ENCODE measurements at places on chromosomes 1 and 21. TPM values are rescaled to one million over a fixed set of nuclear protein-coding genes. Genes with fewer than 3 reads are reported as not detected.

- H3K36me3 ChIP-seq = no peaks in the 10 kb centered on the region
- no peak for DNase-seq
- H3K4me1 ChIP-seq = peaks cover 29% of the 10 kb centered on the region
- H3K4me3 ChIP-seq = no peak overlapping the region
Measured at GRCh38 chr1:52595061-52595460, 7.1 kb upstream of the GPX7 start.

GRCh38 chr1:150642296-150642695 is 12.9 kb upstream of the ENSA start:
- no peaks in the 10 kb centered on the region for H3K27me3 ChIP-seq
- H3K4me3 ChIP-seq = no peak overlapping the region
- DNase-seq = no peak
- H3K36me3 ChIP-seq = no peaks in the 10 kb centered on the region
- H3K27ac ChIP-seq = no peak overlapping the region
- no peaks in the 10 kb centered on the region for H3K4me1 ChIP-seq

DNA sequence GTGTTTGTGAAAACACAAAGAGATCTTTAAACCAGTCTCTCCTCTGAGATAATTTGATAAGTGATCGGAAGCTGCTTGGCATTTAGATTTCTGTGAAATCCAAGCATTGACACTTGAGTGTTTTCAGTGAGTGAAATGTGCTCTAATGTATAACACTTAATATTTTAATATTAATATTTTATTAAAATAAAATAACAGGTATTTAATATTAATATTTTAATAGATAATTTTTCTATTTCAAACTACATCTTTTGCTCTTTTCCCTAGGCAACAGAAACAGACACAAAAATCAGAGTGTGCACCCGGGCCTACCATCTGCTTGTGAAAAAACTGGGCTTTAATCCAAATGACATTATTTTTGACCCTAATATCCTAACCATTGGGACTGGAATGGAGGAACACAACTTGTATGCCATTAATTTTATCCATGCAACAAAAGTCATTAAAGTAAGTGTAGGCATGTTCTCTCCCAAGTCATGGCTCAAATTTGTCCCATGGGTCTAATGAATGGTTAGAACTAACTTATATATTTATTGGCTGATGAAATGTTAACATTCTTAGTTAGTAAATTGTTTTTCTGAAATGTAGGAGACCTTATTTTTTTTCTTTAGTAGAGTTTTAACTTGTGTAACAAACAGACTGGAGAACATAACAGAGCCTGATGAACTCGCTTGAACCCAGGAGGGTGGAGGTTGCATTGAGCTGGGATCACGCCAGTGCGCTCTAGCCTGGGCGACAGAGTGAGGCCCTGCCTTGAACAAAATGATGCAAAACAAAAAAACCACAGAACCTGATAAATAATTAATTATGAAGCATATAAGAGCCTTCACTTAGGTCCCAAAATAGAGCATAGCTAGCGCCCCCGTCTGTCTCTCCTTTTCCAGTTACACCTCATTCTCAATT is 55.2 kb downstream of the MTR start:
- peaks cover 35% of the 10 kb centered on the region for H3K36me3 ChIP-seq
- H3K27ac ChIP-seq = no peak overlapping the region
- peaks cover 5% of the 10 kb centered on the region for H3K4me1 ChIP-seq
- no peaks in the 10 kb centered on the region for H3K27me3 ChIP-seq
- DNase-seq = no peak

DNA sequence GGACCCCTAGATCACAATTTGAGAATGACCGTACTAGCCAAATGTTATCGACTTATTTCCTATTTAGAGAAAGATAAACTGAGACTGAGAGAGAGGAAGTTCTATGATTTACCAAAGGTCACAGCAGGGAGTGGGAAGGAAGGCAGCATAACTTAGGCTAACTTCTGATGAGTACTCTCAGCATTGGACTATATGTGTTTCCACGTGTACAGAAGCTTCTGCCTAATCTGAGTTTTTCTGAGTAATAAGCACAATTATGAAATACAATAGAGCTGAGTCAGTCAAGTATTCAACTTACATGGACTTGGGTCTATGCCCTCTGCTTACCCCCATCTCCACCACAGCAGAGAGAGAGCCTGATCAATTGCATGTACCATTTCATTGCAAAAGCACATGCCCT is 88.1 kb upstream of the HIVEP3 start:
- no peaks in the 10 kb centered on the region for H3K36me3 ChIP-seq
- H3K27me3 ChIP-seq = peaks cover 30% of the 10 kb centered on the region
- no peak overlapping the region for H3K4me3 ChIP-seq

- H3K4me1 ChIP-seq = peaks cover 53% of the 10 kb centered on the region
- no peaks in the 10 kb centered on the region for H3K27me3 ChIP-seq
Measured at GRCh38 chr1:229156872-229157271, 114.0 kb upstream of the RAB4A start.

DNA sequence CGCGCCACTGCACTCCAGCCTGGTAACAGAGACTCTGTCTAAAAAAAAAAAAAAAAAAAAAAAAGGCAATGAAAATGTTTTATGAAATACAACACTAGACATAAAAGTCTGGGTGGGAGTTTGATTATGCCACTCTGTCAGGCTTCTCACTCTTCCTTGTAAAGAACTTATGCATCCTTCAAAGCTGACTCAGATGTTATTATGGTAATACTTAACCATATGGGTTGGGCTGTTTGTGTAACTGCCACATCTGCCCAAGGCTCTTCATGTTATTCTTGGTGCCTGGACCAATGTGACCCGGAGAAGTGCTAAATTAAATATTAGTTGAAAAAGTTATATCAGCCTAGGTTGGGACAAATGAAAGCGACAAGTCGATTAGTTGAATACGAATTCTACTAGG is 23.8 kb downstream of the FAM89A start:
- H3K27ac ChIP-seq = no peak overlapping the region
- no peak for DNase-seq
- H3K4me1 ChIP-seq = no peaks in the 10 kb centered on the region
- H3K27me3 ChIP-seq = no peaks in the 10 kb centered on the region
- H3K4me3 ChIP-seq = no peak overlapping the region

DNA sequence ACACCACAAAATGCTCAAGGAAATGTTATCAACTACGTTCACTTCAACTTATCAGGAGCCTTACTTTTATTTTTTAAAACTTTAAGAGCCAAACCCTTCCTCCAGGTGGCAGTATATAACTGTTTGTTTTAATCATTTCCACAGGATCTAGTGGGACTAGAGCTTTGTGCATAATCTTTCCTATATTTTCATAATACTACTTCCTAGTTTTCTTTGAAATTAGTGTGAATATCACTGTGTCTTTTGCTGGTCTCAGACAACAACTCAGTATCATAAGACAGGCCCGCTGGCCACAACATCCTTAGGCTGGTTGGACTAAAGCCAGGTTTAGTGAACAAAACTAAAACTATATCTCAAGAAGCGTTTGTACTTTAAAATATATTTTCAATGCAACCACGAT is 145.5 kb downstream of the TIAM1 start:
- no peak for DNase-seq
- H3K4me1 ChIP-seq = peaks cover 9% of the 10 kb centered on the region
- H3K27me3 ChIP-seq = no peaks in the 10 kb centered on the region
- H3K4me3 ChIP-seq = no peak overlapping the region
- H3K27ac ChIP-seq = no peak overlapping the region

- H3K27ac ChIP-seq = no peak overlapping the region
- H3K27me3 ChIP-seq = no peaks in the 10 kb centered on the region
- no peak overlapping the region for H3K4me3 ChIP-seq
- H3K4me1 ChIP-seq = no peaks in the 10 kb centered on the region
- no peaks in the 10 kb centered on the region for H3K36me3 ChIP-seq
Measured at GRCh38 chr1:87584586-87584985, 255.9 kb downstream of the LMO4 start.

- H3K27ac ChIP-seq = no peak overlapping the region
- no peaks in the 10 kb centered on the region for H3K36me3 ChIP-seq
- no peaks in the 10 kb centered on the region for H3K27me3 ChIP-seq
- peaks cover 8% of the 10 kb centered on the region for H3K4me1 ChIP-seq
- H3K4me3 ChIP-seq = no peak overlapping the region
Measured at GRCh38 chr1:199272139-199272544, 633.3 kb downstream of the PTPRC start.

DNA sequence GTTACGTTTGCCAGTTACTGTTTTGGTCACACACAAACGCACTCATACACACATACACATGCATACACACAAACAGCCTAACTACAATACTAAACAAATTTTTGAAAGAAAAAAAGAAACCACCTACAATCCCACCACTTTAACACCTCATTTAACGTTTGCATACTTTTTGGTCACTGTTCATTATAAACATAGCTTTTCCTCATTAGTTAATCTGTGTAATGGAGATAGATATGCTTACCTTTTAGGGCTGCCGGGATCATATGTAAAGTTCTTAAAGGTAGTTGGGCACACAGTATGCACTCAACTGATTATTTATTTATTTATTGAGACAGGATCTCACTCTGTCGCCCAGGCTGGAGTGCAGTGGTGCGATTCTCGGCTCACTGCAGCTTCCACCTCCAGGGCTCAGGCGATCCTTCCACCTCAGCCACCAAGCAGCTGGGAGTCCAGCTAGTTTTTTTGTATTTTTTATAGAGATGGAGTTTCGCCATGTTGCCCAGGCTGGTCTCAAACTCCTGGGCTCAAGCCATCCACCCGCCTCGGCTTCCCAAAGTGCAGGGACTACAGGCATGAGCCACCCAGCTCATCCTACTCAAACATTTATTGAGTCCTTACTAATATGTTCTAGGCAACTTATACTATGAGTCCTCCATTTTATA is 677 bp upstream of the BCL10 start:
- no peak for DNase-seq
- H3K27ac ChIP-seq = peak overlapping the region; percentile 96
- peaks cover 8% of the 10 kb centered on the region for H3K27me3 ChIP-seq
- peaks cover 12% of the 10 kb centered on the region for H3K36me3 ChIP-seq

DNA sequence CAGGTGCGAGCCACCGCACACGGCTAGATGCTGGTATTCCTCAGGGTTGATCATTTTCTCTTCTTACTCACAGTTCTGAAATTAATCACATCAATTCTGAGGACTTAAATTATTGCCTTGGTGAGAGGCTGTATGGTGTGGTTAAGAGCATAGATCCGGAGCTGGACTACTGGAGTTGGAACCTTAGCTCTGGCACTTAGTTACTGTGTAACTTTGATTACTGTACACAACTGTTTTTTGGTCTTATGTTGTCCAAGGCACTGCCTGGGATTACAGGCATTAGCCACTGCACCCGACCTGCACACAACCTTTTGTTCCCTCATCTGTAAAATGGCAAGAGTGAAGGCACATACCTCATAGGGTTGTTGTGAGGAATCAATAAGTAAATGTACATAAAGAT is 25.6 kb upstream of the THRAP3 start:
- no peaks in the 10 kb centered on the region for H3K36me3 ChIP-seq
- no peaks in the 10 kb centered on the region for H3K27me3 ChIP-seq
- DNase-seq = no peak
- no peak overlapping the region for H3K27ac ChIP-seq
- peaks cover 2% of the 10 kb centered on the region for H3K4me1 ChIP-seq
- no peak overlapping the region for H3K4me3 ChIP-seq

DNA sequence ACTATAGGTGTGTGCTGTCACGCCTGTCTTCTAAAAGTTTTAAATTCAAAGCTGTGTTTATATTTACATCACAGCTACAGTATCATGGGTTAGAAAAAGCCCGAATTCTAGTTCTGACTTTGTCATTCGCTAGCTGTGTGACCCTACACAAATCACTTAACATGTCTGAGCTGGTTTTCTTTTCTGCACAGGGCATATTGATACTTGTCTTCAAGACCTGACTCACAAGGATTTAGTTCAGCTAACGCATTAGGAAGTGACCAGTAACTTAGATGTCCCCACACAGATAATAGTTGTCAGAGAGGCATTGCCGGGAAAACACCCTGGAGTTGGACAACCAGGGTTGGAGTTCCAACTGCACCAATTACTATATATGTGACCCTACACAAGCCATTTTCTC is 25.9 kb downstream of the GIPC2 start:
- no peak overlapping the region for H3K27ac ChIP-seq
- no peak for DNase-seq
- peaks cover 8% of the 10 kb centered on the region for H3K4me1 ChIP-seq
- no peaks in the 10 kb centered on the region for H3K36me3 ChIP-seq
- no peak overlapping the region for H3K4me3 ChIP-seq

- no peaks in the 10 kb centered on the region for H3K36me3 ChIP-seq
- DNase-seq = no peak
- no peaks in the 10 kb centered on the region for H3K27me3 ChIP-seq
- H3K4me1 ChIP-seq = peaks cover 27% of the 10 kb centered on the region
- no peak overlapping the region for H3K27ac ChIP-seq
- H3K4me3 ChIP-seq = no peak overlapping the region
Measured at GRCh38 chr1:109391157-109391556, 6.6 kb downstream of the SORT1 start.

DNA sequence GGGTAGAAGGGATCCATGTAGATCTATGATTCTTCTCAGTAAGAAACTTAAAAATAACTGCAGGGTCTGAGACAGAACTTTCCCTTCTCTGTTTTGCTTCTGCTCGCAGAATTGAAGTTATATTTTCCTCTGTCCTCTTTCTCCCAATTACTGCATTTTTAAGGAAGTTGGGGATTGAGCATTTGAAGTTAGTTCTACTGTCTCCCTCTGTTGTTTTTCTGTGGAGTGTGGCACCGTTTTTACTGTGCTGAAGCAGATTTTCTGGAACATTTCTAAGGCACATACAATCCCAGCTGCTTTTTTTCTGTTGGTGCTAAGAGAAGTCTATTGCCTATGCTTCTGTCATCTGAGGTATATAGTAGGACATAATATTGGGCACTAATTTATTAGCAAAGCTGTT is 43.3 kb downstream of the RASAL2 start:
- peaks cover 10% of the 10 kb centered on the region for H3K4me1 ChIP-seq
- no peak for DNase-seq
- no peak overlapping the region for H3K4me3 ChIP-seq
- peaks cover 9% of the 10 kb centered on the region for H3K36me3 ChIP-seq
- H3K27me3 ChIP-seq = no peaks in the 10 kb centered on the region
- no peak overlapping the region for H3K27ac ChIP-seq

GRCh38 chr1:181646710-181647109 is 163.4 kb downstream of the CACNA1E start:
- peaks cover 13% of the 10 kb centered on the region for H3K27me3 ChIP-seq
- H3K27ac ChIP-seq = peak overlapping the region; percentile 95
- no peaks in the 10 kb centered on the region for H3K36me3 ChIP-seq
- DNase-seq = no peak
- no peak overlapping the region for H3K4me3 ChIP-seq

DNA sequence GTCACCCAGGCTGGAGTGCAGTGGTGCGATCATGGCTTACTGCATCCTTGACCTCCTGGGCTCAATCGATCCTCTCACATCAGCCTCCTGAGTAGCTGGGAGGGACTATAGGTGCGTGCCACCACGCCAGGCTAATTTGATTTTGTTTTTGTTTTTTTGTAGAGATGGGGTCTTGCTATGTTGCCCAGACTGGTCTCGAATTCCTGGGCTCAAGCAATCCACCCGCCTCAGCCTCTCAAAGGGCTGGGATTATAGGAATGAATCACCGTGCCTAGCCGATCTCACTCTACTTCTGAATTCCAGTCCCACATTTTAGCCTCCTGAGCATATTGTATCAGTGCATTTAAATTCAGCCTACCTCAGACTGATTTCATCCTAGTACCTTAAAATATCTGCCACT is 1.8 kb downstream of the CTXND2 start:
- no peak for DNase-seq
- H3K27ac ChIP-seq = no peak overlapping the region
- peaks cover 9% of the 10 kb centered on the region for H3K4me1 ChIP-seq
- H3K4me3 ChIP-seq = no peak overlapping the region

The GPR25 gene
- not detected for total RNA-seq

The INAVA gene
- total RNA-seq = 37.6 TPM

The OR10J1 gene
- total RNA-seq = not detected

The ABCG1 gene
- 8.4 TPM for total RNA-seq

The CFHR2 gene
- total RNA-seq = not detected

The ARHGAP29 gene
- total RNA-seq = 42.7 TPM

The SEC16B gene
- total RNA-seq = 0.69 TPM

The DMBX1 gene
- 0.10 TPM for total RNA-seq

The C1orf56 gene
- 4.7 TPM for total RNA-seq
